Stimulated activated CD4-positive, alpha-beta T cell treated with anti-CD3 and anti-CD28 coated beads, TNF-alpha, amount 100 ng/mL, for 24 hours (primary cell): ENCODE measurements at places on chromosomes 12 and 14.

DNA sequence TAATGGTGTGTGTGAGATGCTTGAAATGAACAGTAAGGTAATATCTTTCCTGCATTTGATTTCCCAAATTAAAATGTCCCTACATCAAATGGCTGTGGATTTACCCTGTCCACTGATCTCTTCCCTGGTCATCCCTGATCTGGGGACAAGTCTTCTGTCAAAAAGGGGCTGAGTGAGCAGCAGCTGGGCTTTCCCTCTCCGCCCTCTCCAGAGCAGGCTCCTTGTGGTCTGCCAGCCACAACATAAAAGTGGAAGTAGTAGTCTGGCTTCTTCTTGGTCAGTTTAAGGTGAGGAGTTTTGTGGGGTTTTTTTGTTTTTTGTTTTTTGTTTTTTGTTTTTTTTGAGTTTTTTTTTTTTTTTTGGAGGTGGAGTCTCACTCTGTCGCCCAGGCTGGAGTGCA lies 25.2 kb upstream of the PLXNC1 start:
- DNase-seq, result no peak

- DNase-seq, result no peak
Observed at GRCh38 chr14:100698666-100699448, 27.8 kb upstream of the DLK1 start.

DNA sequence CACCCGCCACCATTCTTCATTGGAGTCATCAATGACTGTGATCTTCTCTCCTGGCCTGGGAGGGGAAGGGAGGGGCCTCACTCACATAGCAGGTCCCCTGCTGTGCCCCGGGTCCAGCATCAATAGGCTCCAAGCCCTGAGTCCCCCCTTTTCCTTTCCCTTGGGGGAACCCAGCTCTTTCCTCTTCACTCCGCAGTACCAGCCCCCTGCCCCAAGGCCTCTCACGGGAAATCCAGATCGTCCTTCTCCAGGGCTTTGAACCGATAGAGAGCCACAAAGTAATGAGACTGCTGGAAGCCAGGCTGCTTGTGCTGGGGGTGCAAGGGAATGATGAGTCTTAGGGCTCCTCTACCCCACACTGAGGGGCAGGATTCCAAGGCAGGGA lies 6.7 kb downstream of the STAC3 start:
- DNase-seq, result no peak

GRCh38 chr12:116559162-116559935 lies at the start of gene MAP1LC3B2:
MAP1LC3B2 (plus strand) TSS chr12:116559381; CDS start chr12:116575943, 16,562 bp downstream.
- peak; percentile 35 for DNase-seq

DNA sequence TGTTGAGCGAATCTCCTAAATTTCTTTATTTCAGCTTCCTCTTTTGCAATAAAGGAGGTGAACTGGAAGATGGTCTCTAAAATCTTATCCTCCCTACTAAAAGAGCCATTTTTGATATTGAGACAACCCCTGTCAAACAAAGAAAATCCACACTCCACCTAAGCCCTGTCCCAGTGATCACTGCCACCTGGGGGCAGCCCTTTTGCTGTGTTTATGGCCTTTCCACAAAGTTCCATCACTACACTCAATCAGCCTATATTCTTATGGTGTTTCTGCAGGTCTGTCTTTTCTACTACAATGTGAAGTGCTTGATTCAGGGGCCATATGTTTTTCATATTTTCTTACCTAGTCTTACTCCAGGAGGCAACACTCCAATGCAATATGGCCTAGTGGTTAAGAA lies 163.7 kb downstream of the BMP4 start:
- DNase-seq, result no peak

DNA sequence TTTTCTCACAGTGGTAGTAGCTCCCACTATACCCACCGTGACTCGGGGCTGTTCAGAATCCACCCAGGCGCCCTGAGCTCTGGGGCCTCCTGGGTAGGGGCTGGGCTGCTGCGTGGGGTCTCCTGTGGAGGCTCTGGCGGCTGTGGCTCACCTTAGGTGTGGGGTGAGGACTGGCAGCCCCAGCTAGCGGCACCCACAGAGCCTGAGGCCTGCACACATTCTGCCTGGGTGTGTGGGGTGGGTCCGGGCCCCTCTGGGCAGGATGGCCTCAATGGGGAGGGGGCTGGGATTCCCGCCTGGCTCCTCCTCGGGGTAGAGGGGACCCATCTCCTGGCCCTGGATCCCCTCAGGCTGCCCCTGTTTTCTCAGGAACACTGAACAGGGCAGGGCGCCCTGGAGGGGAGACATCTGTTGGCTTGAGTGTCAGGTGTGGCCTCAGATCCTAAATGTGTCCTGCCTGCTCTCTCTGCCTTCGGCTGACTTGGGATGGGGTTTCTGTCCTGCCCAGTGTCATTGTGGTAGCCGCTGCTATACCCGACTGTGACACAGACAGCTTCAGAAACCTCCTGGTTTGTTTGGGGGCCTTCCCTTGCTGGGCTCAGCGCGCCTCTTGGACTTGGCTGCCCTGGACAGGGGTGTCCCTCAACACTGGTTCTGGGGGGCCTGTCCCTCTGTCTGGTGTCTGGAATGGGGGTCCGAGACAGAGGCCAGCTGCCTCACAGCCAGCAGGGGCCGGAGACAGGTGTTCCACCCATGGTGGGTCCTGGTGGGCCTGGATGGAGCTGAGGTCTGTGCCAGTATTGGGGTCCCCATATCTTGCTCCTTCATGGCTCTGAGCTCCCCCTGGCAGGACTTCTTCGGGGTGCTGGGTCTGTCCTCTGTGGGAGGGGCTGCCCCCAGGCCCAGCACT lies 354.9 kb downstream of the TMEM121 start:
- no peak for DNase-seq

DNA sequence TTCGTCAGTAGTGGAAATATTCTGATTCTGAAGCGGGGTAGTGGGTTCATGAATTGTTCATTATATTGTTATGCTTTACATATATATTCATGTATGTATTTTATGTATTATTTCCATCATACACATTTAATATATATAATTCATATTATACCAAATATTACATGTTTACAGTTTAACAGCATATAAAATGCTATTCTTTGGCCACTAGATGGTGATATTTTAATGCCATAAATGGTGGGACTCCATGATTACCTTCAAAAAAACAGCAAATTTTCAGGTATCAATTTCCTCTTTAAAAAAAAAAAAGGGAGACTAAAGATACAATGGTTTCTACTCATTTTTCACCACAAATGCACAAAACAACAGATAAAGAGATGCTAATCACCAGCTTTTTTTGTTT lies 41.0 kb downstream of the BDKRB1 start:
- no peak for DNase-seq
